Mesenteric fat pad (tissue), 1 donor: ENCODE measurements at places on chromosomes 7 and 10. TPM values are rescaled to one million over a fixed set of nuclear protein-coding genes. Genes with fewer than 3 reads are reported as not detected.

DNA sequence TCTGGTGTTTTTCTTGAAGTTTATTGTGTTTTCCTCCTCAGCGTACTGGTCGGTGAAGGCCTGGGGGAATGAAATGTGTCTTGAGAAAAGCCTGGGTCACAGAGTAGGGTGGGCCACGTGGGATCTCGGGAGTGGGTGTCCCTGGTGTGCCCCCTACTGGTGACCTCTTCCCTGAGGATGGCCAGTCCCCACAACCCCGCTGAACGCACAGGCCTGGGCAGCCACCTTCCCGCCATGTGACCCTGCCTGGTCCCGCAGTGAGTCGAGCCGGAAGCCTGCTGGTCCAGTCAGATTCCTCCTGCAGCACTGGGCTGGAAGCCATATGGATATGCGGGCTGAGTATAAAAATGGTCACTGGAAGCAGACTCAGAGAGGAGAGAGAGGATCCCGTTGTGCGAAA lies 52.9 kb upstream of the GNA12 start:
- DNase-seq = no peak

- no peak for DNase-seq
These were observed 525.9 kb downstream of the IPMK start for GRCh38 chr10:57741751-57742150.

DNA sequence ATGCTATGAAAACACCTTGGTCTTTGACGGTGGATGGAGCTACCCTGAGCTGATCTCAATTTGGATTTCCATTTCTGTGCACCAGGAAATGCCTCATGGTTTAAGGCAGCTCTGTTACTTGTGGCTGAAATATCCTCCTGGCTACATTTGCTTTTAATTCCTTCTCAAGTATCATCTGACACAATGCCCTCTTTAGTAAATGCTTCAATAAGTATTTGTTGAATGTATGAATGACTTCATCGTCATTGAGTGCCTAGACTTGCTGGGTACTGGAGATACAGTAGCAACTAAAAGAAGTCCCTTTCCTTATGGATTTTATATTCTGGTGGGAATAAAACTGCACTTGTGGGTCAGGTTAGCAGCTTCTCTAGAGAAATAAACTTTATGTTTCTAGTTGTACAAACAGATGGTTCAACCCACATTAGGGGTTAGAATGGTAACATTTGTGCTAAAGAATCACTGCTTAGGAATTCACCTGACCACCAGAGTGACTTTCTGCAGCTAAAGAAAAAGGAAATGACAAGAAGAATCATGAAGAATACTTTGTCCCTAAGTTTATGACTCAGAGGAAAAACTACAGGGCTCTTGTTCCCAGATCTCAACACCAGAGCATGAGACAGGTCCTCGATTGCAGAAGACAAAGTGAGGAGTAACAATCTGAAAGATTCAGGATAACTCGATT lies 21.8 kb upstream of the SMNDC1 start:
- DNase-seq = no peak

DNA sequence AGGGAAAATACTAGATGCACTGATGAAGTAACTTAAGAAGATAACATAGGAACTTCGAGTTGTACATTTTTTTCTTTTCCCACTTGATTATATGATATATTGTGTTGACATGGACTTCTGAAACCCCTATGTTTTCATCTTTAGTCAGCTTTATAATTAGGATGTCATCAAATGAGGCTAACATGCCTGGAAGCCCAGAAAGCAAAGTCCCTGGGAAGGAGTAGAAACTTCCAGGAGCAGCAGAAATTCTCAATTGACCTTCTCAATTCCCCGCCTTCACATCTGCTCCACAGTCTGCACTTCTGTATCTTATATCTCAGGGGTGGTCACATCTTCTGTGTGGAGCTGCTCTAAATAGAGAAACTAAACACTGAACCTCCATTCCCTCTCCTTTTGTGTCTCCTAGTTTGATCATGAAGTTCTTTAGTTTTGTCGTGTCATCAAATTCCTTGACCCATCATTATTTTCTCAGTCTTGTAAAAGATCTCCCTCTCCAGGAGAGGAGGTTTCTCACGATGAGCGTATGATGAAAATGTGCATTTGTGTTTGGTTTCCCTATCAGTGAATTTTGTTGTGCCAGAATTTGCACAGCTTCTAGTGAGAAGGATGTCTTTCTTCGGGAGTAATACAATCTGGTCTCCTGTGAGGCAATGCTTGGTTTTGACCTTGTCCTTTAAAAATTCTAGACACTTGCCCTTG lies 303.3 kb downstream of the SUGCT start:
- no peak for DNase-seq

- no peak for DNase-seq
These were observed 50.2 kb downstream of the ARHGAP22 start for GRCh38 chr10:48554656-48555055.

GRCh38 chr7:29921404-29922010 lies 68.1 kb downstream of the SCRN1 start:
- no peak for DNase-seq

DNA sequence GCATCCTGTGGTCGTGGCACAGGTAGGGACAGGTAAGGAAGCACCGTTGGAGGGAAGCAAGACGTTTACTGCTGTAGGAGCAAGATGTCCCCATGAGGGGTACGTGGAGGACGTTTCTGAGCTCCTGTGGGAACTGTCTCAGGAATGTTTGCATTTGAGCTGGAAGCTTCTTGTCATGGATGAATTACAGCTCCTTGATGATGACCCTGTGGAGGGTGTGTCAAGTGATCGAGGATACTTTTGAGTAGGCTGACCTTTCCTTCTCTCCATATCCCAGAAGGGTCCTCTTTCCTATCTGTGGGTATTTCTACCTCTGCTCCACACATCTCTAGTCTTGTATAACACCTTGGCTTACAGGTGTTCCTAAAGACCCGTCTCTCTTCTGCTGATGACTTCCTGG lies 94.8 kb downstream of the PFKFB3 start:
- DNase-seq = no peak

GRCh38 chr10:48899781-48900180 lies 39.9 kb downstream of the LRRC18 start:
- DNase-seq = no peak

DNA sequence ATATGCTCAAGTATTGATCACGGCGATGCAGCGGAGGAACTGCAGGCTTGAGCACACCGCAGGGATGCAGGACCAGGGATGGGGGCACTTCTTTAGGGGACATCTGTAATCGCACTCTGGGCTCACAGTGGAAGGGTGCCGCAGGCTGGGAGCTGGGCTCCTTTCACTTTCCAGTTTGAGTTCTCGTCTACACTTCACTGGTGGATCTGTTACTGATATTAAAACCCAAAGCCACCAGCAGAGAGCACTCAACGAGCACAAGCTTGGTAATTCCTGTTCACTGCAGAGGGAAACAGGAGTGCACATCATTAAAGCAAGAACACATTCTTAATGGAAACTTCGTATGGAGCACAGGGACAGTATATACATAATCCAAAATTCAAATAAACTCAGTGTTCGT lies 91.3 kb downstream of the PARD3 start:
- DNase-seq = no peak

- DNase-seq = no peak
These were observed 60.4 kb downstream of the INSYN2A start for GRCh38 chr10:127135844-127136577.

DNA sequence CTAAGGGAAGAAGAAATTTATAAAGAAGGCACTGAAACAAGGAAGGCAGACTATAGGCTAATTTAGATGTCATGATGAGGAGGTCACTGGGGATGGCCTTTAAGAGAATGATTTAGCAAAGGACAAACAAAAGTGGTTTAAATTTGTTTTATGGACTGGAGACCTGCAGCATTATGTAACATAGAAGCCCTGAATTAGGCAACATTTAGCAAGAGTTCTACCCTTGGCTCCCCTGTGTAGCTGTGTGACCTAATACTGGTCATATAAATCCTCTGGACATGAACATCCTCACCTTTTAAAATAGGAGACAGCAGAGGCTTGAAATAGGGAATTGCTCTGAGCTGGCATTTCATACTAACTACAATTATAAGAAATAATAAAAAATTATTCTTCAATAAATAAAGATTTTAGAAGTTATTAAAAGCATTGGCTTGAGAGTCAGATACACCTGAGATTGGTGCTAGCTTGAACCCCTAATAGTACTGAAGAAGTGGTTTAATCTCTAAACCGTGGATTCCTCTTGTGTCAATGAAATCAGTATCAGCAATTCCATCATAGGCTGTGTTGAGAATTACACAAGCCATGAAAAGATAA lies 48.9 kb downstream of the RNLS start:
- DNase-seq = no peak

GRCh38 chr7:33760834-33761233 lies 144.5 kb upstream of the BMPER start:
- DNase-seq = no peak

DNA sequence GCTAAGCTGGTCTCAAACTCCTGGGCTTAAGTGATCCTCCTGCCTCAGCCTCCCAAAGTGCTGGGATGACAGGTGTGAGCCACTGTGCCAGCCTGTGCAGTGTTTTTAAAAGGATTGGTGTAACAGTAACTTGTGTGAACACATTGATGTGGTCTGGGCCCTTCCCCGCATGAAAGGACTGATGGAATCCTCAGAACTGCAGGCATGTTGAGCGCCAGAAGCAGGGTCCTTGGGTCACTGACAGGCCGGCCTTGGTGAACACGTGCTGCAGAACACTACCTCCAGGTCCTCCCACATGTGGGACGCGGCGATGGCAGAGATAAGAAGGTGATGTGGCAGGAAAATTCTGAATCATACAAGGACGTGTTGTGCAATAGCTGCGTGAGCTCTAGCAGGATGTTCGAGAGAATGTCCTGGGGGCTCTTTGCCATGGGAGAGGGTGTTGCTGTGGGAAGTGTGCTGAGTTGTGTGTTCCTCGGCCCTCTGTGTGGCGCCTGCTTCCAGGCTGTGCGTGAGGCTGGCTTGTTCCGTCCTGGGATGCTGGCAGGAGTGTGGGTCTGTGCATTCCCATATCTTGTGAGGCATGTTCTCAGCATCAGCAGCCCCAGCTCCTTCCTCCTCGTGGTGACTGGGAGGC lies 68.2 kb downstream of the DNAJB6 start:
- peak; percentile 59 for DNase-seq

GRCh38 chr10:74589851-74590250 lies 236.5 kb upstream of the KAT6B start:
- DNase-seq = no peak

GRCh38 chr7:73612598-73613269 lies 11.6 kb downstream of the MLXIPL start:
- no peak for DNase-seq

- no peak for DNase-seq
These were observed 33.9 kb upstream of the EEPD1 start for GRCh38 chr7:36119005-36119706.

- no peak for DNase-seq
These were observed 23.2 kb upstream of the MKI67 start for GRCh38 chr10:128149267-128150014.

- DNase-seq = no peak
These were observed 4.4 kb downstream of the PRKAR2B start for GRCh38 chr7:107048783-107049418.

DNA sequence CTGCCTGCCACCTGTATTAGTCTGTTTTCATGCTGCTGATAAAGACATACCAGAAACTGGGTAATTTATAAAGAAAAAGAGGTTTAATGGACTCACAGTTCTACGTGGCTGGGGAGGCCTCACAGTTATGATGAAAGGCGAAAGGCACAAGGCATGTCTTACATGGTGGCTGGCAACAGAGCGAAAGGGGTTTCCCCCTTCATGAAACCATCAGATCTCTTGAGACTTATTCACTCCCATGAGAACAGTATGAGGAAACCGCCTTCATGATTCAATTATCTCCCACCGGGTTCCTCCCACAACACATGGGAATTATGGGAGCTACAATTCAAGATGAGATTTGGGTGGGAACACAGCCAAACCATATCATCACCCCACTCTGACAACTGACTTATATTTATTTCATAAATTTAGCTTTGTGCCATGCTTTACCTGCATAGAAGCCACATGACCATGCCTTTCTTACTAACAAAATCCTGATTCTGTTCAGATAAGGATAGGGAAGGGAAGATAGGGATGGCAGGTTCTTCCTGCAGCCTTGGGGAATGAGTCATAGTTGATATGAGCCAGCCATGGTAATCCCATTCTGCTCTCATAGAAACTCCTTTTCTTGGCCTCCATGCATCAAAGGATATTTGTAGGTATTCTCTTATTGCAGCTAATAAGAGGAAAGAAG lies 191.3 kb upstream of the AGK start:
- DNase-seq = no peak

- DNase-seq = no peak
These were observed 73.8 kb downstream of the LANCL2 start for GRCh38 chr7:55438757-55439525.

- no peak for DNase-seq
These were observed 26.6 kb downstream of the COL13A1 start for GRCh38 chr10:69828144-69828870.

GRCh38 chr7:116500078-116500853 lies 728 bp downstream of the CAV2 start:
- DNase-seq = no peak

- no peak for DNase-seq
These were observed 8.9 kb downstream of the ST8SIA6 start for GRCh38 chr10:17445400-17445998.

DNA sequence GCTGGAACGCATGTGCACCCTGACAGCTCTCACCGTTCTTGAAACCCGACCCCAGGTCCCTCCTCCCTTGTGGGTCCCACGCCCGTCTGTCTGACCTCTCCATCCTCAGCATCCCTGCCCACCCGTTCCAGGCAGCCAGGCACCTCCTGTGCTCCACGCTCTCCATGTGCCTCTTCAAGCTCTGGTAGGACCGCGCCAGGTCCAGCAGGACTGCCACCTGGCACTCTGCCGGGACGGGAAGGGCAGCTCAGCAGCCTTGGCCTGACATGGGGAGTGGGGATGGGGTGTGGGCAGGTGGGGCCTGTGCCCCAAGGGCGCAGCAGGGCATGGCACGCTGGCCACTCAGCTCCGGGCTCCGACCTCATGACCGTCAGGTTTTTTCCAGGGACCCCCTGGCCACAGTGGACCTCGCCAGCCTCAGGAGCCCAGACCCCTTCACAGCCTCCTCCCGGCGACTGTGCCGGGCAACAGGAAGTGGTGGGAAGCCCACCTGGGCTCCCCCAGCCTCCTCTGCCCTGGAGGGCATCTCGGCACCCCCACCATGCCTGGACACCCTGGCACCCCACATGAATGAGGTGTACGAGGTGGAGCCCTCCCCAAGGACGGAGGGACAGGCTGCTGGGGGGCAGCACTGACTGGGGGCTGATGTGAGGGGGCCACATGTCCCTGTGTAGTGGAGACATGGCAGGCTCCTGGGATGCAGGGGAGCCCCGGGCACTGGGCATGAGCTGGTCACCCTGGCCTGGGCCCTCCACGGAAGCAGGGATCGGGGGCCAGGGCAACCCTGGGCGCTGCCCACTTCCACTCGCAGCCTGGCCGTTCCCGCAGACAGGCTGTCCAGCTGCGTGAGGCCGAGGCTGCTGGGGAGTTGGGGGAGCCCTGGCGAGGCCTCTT lies 25.1 kb upstream of the NKX6-2 start:
- DNase-seq = no peak

- DNase-seq = no peak
These were observed 195.1 kb upstream of the KLF6 start for GRCh38 chr10:3980144-3980543.

Gene GAD2
- not detected for total RNA-seq

Gene SEMA3D
- 1.9 TPM for total RNA-seq

Gene CLRN3
- 0.29 TPM for total RNA-seq

Gene PPP1R17
- total RNA-seq = not detected

Gene GBX1
- total RNA-seq = not detected

Gene HYAL4
- total RNA-seq = not detected

Gene CYP3A7
- not detected for total RNA-seq

Gene SPDYE2
- not detected for total RNA-seq

Gene MAGI2
- total RNA-seq = 9.7 TPM

Gene RHEB
- total RNA-seq = 162 TPM

Gene OR2A42
- total RNA-seq = not detected
